ENCODE measurements at places on chromosomes 3 and 15.

DNA sequence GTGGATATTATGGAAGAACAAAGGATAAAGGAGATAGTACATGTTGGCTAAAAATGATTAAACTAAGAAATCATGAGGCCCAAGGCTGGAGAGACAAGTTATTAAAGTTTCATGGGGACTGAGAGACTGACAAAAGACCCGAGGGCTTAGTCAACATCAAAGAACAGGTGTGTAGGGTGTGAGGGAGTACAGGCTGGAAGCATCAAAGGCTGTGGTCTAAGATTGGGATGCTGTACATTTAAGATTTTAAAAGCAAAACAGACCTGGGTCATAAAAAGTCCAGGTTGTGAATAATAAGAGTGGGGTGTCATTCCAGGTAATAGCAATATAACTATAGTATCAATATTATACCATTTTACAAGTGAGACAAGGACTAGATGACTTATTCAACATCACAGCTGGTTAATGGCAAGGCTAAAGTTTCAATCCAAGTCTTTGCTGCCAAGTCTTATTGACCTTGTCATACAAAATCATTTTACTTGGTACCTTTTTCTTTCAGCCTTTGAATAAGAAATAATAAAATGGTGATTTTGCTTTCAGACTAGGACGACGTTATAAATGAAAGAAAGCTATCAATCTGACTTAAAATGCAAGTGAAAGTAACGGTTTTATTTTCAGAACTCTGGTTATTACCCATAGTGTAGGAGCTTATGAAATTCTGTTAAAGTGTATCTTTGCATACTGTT lies 211.6 kb downstream of the TNIK start:
- no peak for DNase-seq

GRCh38 chr15:83652626-83653204 lies 1.2 kb upstream of the ADAMTSL3 start:
- DNase-seq = no peak

DNA sequence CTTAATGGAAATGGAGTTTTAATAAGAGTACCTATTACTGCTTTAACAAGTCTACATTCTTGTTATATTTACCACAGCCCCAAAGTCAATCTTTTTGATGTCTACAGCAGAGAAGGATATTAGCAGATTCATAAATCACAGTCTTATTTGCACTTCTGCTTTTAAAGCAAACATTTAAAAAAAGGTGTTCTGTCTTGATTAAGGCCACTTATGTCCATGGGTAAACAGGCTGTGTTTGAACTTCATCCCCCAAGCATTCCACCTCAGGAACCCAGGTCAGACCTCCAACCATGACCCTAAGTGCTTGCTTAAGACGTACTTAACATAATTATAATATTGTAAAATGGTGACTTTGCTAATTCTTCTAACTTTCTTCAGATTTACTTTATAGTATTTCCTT lies 113.4 kb downstream of the CMSS1 start:
- no peak for DNase-seq

DNA sequence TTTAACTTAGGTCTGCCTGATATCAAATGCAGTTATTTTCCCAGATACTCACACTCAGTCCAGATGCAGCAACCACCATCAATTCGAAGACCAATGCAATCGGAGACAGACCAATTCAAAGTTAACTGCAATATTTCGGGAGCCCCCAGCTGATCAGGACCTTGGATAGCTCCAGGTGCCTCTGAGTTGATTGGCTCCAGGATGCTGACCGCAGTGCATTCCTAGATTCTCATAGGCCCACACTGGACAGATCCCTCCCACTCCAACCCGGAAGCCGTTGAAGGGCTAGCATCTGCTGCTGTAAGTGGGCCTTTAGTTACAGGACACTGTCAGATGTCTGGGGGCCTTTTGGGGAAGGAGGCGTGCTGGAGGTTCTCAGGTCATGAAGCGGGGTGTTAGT lies 89.5 kb upstream of the ATP2B2 start:
- peak; percentile 32 for DNase-seq

GRCh38 chr15:67690936-67691335 lies 134.4 kb upstream of the SKOR1 start:
- no peak for DNase-seq

GRCh38 chr3:101926594-101927105 lies 77.3 kb downstream of the NFKBIZ start:
- no peak for DNase-seq

DNA sequence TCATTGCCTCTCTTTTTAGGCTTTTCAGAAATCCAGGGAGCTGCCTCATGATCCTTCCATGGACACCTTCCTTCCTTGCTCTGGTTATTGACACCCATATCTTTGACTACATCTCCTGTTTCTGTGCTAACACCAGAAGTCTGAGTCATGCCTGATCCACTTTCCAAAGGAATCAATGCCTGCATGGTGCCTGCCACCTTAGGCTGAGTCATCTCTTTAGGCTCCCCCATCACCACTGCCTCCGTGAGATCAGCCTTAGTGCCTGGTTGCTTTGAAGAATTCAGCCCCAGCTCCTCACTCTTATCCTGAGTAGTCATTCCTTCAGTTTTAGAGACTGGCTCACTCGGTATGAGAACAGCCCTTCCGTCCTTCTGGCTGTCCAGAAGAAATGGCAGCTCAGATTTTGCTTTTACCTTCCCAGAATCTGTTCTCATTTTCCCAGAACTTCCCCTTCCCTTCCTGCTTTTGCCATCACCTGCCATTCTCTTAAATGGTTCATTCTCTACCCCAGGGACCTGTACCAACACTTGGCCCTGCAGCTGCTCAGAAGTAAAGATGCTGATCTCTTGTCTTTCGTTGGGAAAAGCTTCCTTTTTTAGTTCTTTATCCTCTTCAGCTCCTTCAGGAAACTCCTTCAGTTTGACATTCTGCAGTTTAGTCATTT lies 105.3 kb downstream of the MAP4 start:
- DNase-seq = no peak

DNA sequence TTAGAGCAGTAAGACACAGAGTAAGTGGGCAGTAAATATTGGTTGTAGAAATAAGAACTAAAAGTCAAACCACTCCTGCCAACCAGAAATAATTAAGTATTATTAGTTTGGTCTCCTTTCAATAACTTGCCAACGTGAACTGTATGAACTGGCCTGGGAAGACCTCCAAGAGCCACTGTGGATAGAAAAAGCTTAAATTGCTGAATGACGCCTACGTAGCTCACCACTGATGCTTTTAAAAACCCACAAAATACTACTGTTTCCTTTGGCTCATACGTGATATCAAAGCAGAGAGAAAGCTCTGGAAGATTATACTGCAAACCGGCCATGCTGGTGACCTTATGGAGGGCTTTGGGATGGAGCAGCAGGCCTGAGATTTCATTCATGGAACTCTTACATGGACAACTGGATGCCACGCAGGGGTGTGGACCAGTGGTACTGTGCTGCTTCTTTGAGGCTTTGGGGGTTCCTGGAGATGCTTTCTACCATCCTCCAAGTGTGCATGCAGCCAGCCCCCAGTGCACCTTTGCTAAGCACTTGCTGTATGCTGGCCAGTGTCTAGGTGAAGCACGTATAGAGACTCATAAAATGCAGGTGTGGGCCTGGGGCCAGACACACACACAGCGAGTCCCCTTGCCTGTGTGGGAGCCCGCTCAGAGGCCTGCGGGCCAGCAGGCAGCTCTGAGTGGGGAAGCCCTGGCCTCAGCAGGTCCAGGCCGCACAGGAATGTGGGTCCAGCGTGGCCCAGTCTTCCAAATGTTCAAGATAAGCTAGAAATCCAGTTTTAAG lies 66.8 kb downstream of the ABTB1 start:
- DNase-seq = no peak

Measured in CMK (cell line).